ENCODE measurements at places on chromosomes 1 and 21. TPM values are rescaled to one million over a fixed set of nuclear protein-coding genes. Genes with fewer than 3 reads are reported as not detected.

DNA sequence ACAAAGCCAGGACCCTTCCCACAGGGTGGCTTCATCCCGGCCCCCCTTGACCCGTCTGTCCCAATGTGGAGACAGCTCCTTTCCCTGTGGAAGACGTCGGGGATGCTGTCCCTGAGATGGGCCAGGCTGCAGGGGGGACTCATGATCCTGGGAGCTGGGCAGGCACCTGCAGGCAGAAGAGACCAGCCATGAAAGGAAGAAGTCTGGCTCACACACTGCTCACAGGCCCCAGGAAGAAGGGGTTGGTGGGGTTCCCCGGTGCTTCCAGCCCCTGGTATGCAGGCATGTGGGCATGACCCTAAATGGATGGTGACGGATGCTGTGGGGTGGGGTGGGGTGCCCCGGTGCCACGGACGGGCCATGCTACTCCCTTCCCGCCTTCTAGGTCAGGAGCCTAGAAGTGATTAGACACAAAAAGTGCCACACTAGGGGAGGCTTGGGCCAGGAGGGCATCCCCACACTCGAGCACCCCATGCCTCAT lies 8.3 kb downstream of the ACTRT2 start:
- DNase-seq = no peak
- no peaks in the 10 kb centered on the region for H3K4me1 ChIP-seq
- no peaks in the 10 kb centered on the region for H3K27me3 ChIP-seq
- no peaks in the 10 kb centered on the region for H3K36me3 ChIP-seq
- no peak overlapping the region for H3K4me3 ChIP-seq

DNA sequence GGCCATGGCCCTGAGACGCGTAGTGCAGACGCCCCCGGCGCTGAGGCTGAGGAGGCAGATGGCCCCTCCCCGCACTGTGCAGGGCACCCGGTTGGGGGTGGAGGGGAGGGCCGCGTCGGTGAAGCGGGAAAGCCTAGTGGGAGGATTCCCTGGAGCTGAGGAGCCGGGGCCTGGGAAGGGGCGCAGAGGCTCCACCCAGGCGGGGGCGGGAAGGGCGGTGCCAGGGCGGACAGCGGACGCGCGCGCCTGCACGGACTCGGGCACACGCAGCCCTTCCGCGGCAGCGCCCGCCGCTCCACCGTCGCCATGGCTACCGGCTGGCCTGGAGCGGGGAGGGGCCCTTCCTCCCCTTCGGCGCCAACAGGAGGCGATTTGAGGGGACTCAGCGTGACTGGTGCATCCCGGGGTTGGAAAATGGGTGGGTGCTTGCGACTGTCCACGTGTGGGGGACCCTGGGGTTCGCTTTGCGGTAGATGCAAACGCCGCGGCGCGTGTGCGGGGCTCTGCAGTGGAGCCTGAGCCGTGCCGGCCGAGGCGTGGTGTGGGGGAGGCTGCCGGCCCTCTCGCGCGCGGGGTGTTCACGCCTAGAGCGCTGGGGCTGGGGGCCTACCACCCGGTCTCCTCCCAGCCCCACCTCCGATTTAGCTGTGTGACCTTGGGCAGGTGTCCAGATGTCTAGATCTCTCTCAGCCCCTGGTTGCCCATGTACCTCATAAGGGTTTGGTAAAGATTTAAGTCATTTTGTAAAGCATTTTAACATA lies 35.1 kb downstream of the PTPRF start:
- H3K27ac ChIP-seq = no peak overlapping the region
- peak overlapping the region; percentile 74 for H3K4me3 ChIP-seq
- H3K27me3 ChIP-seq = peaks cover 1% of the 10 kb centered on the region
- peak; percentile 55 for DNase-seq
- peaks cover 12% of the 10 kb centered on the region for H3K4me1 ChIP-seq
- no peaks in the 10 kb centered on the region for H3K36me3 ChIP-seq

The IGSF9 gene
- total RNA-seq = not detected

The BCL2L15 gene
- total RNA-seq = 0.69 TPM

The CYP4Z1 gene
- not detected for total RNA-seq

DNA sequence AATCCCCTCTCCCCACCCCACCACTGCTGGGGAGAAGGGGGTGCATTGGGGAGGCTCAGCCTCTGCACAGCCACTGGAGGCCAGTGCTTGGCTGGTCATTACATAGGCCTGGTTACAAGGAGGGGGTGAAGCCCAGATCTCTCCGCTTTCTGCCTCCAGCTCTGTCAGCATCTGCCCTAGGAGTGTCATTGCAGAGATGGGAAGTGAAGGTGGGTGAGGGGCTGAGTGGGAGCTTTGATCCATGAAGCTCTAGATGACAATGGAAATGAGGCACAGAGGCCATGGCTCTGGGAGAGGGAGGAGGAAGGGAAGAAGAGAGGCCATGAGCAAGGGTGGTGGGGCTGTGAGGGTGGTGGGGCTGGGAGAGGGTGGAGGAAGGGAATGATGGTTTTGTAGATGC lies 411.6 kb downstream of the MATN1 start:
- no peak for DNase-seq
- H3K4me1 ChIP-seq = no peaks in the 10 kb centered on the region
- no peaks in the 10 kb centered on the region for H3K36me3 ChIP-seq

DNA sequence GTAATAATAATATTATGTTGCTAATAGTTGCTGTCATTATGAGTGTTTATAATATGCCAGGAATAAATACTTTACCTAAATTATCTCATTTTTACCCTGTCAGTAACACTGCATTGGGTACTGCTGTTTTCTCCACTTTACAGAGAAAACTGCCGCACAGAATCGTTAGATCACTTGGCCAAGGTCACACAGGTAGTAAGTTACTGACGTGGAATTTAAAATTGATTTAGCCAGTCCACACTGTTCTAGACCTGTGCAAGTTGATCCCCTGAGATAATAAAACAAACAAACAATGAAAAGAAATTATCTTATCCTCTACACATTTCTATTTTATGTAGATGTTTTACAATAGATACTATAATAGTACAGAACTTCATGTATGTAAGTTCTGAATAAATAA lies 174.1 kb downstream of the ROR1 start:
- H3K27ac ChIP-seq = no peak overlapping the region
- H3K4me1 ChIP-seq = no peaks in the 10 kb centered on the region
- DNase-seq = no peak
- no peaks in the 10 kb centered on the region for H3K27me3 ChIP-seq
- no peaks in the 10 kb centered on the region for H3K36me3 ChIP-seq

DNA sequence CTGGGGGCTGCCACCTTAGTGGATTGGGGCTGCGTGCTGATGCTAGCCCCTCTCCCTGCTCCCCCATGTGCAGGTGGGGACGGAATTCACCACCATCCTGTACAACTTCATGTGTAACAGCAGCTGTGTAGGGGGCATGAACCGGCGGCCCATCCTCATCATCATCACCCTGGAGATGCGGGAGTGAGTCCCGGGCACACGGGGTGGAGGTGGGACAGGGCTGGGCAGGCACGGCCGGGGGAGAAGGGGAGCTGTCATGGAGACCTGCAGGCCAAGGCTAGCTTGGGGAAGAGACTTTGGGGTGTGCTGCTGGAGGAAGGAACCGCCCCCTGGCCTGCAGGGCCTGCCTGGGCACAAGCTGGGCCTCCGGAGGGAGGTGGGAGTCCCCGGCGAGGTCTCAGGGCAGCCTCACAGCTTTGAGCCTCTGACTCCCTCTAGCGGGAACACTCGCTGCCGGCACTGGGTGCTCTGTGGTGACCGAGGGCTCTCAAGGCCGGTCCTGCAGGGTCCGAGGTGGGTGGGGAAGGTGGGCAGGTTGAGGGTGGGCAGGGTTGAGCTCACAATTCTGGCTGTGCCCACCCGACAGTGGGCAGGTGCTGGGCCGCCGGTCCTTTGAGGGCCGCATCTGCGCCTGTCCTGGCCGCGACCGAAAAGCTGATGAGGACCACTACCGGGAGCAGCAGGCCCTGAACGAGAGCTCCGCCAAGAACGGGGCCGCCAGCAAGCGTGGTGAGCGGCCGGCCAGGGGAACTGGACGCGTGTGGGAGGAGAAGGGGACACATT lies 25.0 kb upstream of the CCDC27 start:
- H3K27me3 ChIP-seq = no peaks in the 10 kb centered on the region
- no peak for DNase-seq
- no peak overlapping the region for H3K27ac ChIP-seq
- H3K4me3 ChIP-seq = no peak overlapping the region
- no peaks in the 10 kb centered on the region for H3K36me3 ChIP-seq

The SAMD13 gene
- 0.34 TPM for total RNA-seq

DNA sequence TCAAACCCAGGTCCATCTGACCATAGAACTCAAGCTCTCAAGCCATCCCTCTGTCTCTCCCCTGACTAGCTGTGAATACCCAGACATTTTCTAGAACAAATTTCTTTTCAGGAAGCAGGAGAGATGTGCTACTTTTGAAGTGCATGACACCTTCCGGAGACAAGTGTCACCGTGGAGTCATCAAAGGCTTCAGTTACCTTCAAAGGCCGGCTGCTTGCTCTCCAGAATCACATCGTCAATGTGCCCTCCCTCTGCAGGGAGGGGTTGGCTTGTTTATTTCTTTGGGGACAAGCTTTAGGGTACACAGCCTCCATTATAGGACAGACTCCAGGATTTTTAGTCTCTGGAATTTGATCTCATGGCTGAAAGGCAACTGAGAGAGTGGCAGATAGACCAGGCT lies 37.7 kb upstream of the IGSF21 start:
- no peak overlapping the region for H3K27ac ChIP-seq
- H3K27me3 ChIP-seq = no peaks in the 10 kb centered on the region
- no peaks in the 10 kb centered on the region for H3K36me3 ChIP-seq
- no peaks in the 10 kb centered on the region for H3K4me1 ChIP-seq
- H3K4me3 ChIP-seq = no peak overlapping the region

DNA sequence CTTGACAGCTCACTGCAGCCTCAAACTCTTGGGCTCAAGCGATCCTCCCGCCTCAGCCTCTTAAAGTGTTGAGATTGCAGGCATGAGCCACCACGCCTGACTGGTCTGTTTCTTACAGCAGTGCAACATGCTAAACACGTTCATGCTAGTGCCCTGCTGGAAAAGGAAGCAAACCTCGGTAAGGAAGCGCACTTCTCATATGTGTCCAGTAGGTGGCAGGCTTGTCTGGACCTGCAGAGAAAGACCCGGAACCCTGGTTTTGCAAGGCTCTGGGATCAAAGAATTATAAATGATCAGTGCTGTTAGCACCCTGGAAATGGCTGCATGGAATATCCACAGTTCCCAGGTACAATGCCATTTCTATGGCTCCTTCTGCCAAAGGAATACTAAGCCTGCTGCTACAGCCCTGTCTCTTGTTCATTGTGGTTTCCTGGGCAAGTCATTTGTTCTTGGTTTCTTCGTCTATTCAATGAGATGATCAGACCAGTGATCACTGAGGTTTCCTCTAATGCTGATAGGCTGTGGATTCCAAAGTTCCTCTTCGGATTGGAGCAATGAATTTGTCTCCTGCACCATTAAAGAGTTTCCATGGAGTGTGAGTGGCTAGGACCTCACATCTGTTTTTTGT lies 15.9 kb downstream of the RNU5D-1 start:
- peak; percentile 63 for DNase-seq
- H3K27ac ChIP-seq = peak overlapping the region; percentile 35
- H3K27me3 ChIP-seq = peaks cover 8% of the 10 kb centered on the region
- H3K4me1 ChIP-seq = peaks cover 44% of the 10 kb centered on the region
- H3K4me3 ChIP-seq = peak overlapping the region; percentile 52
- H3K36me3 ChIP-seq = no peaks in the 10 kb centered on the region

DNA sequence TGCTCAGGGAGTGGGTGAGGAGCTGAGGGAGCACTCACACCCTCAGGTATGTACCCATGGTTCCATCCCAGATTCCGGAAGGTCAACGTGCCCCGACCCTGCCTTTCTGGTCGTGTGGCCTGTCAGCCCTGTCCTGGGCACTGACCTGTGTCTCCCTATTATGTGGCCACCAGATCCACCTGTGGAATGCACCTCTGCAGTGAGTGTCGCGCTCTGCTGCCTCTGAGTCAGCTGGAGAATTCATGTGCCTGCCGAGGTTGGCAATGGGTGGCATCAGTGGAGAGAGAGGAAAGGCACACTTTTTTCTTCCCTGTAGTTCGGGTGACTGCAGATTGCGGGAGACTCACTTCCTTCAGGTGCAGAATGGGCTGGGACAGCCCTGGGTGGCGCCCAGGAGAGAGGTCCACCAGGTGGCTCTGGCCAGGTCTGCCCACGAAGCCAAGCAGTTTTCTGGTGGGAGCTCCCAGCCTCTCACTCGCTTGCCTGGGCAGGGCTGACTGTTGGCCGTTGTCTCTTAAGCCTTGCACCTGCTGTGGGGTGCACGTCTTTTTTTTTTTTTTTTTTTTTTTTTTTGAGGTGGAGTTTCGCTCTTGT lies 176.1 kb upstream of the TMEM51 start:
- H3K4me3 ChIP-seq = no peak overlapping the region
- DNase-seq = no peak
- peaks cover 3% of the 10 kb centered on the region for H3K27me3 ChIP-seq
- no peak overlapping the region for H3K27ac ChIP-seq

- no peaks in the 10 kb centered on the region for H3K27me3 ChIP-seq
- H3K36me3 ChIP-seq = no peaks in the 10 kb centered on the region
- no peak for DNase-seq
These were observed 600.5 kb downstream of the LTN1 start for GRCh38 chr21:28391938-28392849.

The PCBP3 gene
- total RNA-seq = 8.2 TPM

The NPL gene
- total RNA-seq = 6.4 TPM

GRCh38 chr1:207058252-207058651 lies 5.2 kb downstream of the PFKFB2 start:
- H3K27me3 ChIP-seq = peaks cover 4% of the 10 kb centered on the region
- H3K27ac ChIP-seq = no peak overlapping the region
- no peak overlapping the region for H3K4me3 ChIP-seq
- peaks cover 14% of the 10 kb centered on the region for H3K4me1 ChIP-seq

The IFNGR2 gene
- total RNA-seq = 3.7 TPM

DNA sequence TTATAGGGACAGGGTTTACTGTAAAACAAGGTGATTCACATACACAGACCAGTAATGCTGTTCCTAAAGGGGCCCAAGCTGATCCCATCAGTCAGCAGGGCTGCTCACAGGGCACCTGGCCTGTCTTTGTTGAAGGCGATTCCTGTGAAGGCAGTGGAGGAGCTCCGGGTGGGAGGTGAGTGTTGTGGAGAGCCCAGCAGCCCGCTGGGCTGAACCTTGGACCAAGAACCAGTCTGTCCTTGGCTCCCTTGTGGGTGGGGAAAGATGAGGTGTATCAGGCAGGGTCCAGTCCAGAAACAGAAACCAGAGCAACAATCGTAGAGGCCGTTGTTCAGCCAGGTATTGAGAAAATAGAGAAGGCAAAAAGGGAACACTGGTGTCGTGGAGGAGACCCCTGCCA lies 12.5 kb downstream of the PDXK start:
- H3K4me3 ChIP-seq = no peak overlapping the region
- no peak for DNase-seq
- H3K4me1 ChIP-seq = peaks cover 53% of the 10 kb centered on the region

The RGS18 gene
- total RNA-seq = not detected

DNA sequence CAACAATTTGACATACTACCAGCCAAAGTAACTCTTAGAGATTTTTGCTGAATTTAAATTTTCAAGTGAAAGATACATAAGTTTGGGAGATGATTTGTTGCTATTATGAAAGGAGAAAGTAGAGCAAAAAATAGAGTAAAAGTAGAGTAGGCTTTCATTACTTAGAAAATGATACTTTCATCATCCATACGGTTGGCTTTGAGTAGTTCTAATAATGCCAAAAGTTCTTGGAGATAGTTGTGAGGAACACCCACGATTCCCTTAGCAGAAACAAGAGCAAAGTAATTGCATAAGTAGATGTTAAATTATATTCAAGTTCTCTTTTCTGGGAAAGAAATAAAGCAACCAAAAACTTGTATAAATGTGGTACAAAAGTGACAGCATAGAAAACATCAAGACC lies 95.0 kb upstream of the VAV3 start:
- H3K36me3 ChIP-seq = peaks cover 4% of the 10 kb centered on the region
- no peak for DNase-seq
- no peak overlapping the region for H3K27ac ChIP-seq

GRCh38 chr1:46041974-46042373 lies 90.5 kb downstream of the PIK3R3 start:
- H3K36me3 ChIP-seq = no peaks in the 10 kb centered on the region
- no peak for DNase-seq
- H3K4me1 ChIP-seq = no peaks in the 10 kb centered on the region
- no peak overlapping the region for H3K4me3 ChIP-seq
- no peak overlapping the region for H3K27ac ChIP-seq

The CHTOP gene
- 105 TPM for total RNA-seq

Measured in activated T-helper 1 cell treated with anti-CD3 and anti-CD28 coated beads, Interleukin-12 subunit alpha, Interleukin-12 subunit beta, Interleukin-2, Interleukin-4 antibody, amounts not matched to agents 30 ng/mL and 10 ng/mL and 1 ng/mL, durations not matched to agents 14 hours and 24 hours and 36 hours (primary cell).